ENCODE measurements at places on chromosomes 13 and 19.

DNA sequence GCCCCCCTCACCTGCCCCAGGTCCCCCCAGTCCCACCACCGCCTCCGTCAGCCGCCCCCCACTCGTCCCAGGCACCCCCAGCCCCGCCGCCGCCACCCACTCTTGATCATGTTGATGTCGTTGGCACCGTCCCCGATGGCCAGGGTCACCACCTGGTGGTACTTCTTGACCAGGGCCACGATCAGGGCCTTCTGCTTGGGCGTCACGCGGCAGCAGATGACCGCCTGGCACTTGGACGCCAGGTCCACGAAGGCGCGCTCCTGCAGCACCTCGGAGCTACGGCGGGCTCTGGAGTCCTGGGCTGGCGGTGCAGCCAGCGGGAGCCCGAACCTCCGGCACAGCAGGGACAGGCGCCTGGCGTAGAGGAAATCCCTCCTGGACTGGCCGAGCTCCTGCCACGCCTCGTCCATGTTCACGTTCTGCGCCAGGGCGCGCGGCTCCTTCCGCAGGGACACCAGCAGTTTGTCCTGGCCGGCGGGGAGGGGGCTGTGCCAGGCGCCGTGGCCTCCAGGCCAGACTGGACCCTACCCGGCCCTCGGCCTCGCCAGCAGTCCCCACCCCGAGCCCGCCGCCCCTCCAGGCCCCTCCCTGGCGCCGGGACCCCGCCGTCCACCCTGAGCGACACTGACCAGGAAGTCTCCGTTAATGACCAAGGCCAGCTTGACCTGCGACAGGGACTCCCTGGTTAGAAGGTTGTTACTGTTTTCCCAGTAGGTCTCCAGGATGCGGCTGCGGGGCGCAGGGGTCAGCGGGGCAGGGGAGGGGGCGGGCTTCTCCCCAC is 22.6 kb downstream of the ATP8B3 start:
- DNase-seq, result no peak

- no peak for DNase-seq
These were observed 23.1 kb downstream of the TMED1 start for GRCh38 chr19:10812902-10813404.

DNA sequence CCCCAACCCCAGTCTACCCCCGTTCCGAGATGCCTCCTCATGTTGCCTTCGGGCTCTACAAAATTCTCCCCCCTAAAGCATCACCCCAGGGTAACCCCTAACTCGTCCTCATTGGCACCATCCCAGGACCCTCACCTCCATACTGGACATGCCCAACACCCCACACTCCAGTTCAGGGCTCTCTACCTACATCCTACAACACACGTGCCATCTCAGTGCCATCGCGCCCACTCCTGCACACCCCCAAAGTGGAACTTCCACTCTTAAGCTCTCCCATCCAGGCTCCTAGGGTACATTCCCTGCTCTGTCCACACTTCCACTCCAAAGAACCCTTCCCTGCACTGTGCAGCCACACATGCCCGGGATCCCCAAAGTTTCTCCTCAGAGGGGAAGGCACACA is 827 bp upstream of the FKRP start:
- DNase-seq, result no peak

GRCh38 chr19:32691952-32692726 is 518 bp downstream of the NUDT19 start:
- peak; percentile 36 for DNase-seq

DNA sequence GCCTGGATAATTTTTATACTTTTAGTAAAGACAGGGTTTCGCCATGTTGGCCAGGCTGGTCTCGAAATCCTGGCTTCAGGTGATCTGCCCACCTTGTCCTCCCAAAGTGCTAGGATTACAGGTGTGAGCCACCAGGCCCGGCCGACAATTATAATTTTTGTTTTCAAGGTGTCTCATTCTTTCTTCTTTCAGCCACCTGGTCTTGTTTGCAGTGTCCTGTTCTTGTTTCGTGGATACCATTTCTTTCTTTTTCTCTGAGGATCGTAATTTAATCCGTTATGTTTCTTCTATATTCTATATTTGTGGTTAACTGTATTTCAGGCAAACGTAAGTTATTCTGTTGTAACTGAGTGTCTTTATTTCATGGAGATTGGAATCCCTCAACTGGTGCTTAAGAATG is 15.7 kb downstream of the TIMM13 start:
- DNase-seq, result no peak

Measured in stimulated activated CD4-positive, alpha-beta T cell treated with anti-CD3 and anti-CD28 coated beads, TNF-alpha, amount 100 ng/mL, for 4 hours (primary cell).